Peyer's patch (tissue), 4 donors: ENCODE measurements at places on chromosomes 11 and 22. TPM values are rescaled to one million over a fixed set of nuclear protein-coding genes. Genes with fewer than 3 reads are reported as not detected.

DNA sequence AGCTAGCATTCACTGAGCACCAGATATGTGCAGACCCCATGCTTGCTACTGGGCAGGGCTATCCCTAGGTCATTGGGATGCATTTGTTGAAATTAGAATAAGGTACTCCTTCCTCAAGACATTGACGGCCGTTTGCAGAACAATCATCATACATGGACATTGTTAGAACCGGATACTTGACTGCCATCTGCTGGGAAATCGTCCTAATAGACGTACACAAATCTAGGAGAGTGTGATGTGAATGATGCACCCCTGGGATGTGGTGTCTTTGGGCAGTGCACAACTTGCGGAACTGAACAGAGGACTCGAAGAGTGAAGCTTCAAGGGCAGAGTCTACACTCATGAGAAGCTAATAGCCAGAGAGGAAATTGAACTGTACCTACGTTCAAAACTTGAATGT lies 35.9 kb downstream of the MYO18B start:
- peak; percentile 48 for DNase-seq

DNAJB7 gene
- 5.2 TPM for total RNA-seq

APOL6 gene
- 70.2 TPM for total RNA-seq

DNA sequence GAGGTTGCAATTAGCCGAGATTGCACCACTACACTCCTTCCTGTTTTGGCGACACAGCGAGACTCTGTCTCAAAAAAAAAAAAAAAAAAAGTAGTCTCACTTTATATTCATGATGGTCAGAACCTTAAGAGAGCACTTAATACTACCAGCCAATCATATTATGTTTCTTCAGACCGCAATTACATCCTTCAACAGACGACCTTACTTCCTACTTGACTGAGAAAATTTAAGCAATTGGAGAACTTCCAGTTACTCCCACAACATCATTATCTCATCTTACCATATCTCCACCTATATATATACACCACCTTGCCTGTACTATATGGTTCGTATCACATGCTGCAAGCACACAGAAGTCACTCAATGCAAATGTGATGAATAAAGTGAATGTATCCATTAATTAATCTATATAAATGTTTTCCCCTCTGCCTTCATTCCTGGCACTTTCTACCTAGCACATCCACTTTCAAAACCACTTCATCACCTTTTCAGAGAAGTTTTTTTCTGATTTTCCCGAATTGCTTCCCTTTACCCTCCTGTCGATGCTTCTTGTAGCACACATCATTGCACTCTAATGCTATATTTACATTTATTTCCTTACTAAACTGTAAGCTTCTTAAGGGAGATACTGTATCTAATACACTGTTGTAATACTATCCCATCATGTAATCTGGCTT lies 13.8 kb downstream of the ATP5MG start:
- DNase-seq: no peak

DNA sequence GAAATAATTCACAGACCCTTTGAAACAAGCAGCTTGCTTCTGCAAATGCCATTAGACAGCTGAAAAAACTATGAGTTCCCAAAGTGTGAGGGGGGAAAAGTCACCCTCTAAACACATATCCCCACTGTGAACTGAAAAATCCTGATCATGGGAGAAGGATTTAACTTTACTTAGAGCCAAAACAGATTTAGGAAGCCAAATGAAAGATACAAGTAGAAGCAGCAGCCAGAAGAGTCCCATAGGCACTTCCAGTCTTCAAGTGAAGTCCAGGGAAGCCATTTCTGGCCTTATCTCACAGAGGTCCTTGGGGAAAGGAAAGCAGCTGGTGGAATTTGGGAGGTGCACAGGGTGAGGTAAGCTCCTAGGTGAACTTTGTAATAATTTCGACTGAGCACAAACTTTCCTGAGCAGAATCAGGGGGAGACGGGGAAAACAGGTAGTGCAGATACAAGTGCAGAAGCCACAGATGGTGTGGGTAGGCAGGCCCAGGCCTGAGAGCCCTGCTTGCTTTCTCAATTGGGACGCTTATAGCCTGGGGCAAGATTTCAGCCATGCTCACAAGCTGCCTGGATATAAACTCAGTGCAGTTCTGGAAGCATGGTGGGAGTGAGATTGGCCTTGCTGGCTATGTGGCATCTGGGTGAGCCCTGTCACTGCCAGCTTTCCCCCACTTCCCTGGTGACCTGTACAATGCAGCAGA lies 44.8 kb downstream of the GAS2 start:
- no peak for DNase-seq

- DNase-seq: peak; percentile 87
Measured at GRCh38 chr11:12377824-12378593, 638 bp downstream of the PARVA start.

SCGB2A2 gene
- not detected for total RNA-seq

- no peak for DNase-seq
Measured at GRCh38 chr11:32153747-32154146, 62.9 kb downstream of the RCN1 start.

- DNase-seq: no peak
Measured at GRCh38 chr11:75100314-75100713, 3.6 kb upstream of the OR2AT4 start.

GRCh38 chr11:19890308-19890707 lies 177.7 kb downstream of the NAV2 start:
- DNase-seq: no peak

- DNase-seq: no peak
Measured at GRCh38 chr22:24087071-24087795, 76.1 kb downstream of the CABIN1 start.

GLYAT gene
- not detected for total RNA-seq

TUB gene
- 2.0 TPM for total RNA-seq

GRCh38 chr11:107665018-107665417 lies 46.8 kb downstream of the SLN start:
- no peak for DNase-seq

DNA sequence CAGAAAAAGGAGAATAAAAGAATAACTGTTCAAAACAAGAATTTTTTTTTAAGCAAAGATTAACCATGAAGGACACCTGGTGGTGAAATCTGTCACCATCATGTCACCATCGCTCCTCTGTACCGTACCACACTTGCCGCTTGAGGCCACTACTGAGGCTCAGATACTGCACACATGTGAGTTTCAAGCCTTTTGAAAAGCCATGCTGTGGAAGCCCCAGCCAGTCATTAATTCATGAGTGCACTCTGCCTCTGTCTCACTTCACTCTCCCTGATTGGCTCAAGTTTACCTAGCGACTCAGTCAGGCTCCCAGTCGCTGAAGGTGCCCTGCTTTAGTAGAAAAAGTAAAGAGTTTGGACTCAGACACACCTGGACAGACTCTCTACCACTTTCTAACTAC lies 6.6 kb upstream of the MS4A12 start:
- no peak for DNase-seq

MMP27 gene
- total RNA-seq: not detected

- no peak for DNase-seq
Measured at GRCh38 chr11:44823006-44823405, 96.2 kb downstream of the TSPAN18 start.

DNA sequence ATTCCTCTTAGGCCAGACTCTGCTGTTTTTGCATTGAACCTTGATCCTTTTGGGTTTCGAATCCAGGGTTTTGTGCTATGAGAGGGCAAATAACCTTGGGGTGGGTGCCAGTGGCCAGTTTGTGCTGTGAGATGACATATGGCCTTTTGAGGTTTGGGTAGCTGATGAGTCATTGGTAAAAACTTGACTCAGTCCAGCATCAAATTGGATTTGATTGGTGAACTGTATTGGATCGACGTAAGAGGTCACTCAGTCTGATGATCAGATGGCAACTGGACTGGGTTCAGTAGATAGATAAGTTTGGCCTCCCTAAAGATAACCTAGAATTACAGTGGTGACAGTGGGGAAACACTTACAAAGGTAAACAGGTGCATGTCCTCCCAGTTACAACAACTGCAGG lies 41.0 kb upstream of the XKR3 start:
- no peak for DNase-seq

GGTLC2 gene
- total RNA-seq: not detected

DNA sequence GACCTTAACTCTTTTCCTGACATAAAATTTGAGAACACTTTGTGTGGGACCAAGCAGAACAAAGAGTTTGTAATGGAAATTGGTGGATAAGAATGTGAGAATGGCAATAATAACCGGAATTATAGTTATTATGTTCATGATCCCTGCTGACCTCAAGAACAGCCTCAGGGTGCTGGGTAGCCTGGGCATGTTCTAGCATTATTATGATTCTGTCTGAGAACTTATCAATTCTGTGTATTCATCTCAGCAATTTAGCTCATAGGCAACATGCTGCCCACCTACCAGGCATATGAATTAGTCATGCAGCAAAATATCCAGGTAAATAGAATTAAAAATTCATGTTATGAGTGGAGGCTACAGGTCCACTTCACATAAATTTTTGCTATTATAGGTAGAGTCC lies 61.9 kb downstream of the CTSC start:
- no peak for DNase-seq

RAG1 gene
- 5.0 TPM for total RNA-seq

- no peak for DNase-seq
Measured at GRCh38 chr11:122181893-122182292, 65.9 kb upstream of the BLID start.

GRCh38 chr11:83088965-83089364 lies 17.3 kb upstream of the RAB30 start:
- no peak for DNase-seq

DNA sequence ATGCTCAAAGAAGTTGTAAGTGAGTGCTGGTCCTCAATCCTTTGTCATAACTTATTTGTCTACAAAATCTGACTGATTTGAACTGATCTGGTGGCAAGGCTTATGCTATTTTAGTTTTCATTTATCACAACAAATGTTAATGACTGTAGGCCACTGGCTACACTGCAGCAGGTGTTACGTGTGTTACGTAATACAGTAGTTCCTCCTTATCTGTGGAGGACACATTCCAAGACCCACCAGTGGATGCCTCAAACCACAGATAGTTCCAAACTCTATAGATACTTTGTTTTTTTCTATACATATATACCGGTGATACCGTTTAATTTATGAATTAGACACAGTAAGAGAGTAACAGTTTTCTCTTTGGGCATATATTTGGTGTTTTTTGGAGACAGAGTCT lies 7.0 kb downstream of the MADD start:
- DNase-seq: no peak

GRCh38 chr22:46774253-46774979 lies 12.0 kb downstream of the TBC1D22A start:
- peak; percentile 52 for DNase-seq

DNA sequence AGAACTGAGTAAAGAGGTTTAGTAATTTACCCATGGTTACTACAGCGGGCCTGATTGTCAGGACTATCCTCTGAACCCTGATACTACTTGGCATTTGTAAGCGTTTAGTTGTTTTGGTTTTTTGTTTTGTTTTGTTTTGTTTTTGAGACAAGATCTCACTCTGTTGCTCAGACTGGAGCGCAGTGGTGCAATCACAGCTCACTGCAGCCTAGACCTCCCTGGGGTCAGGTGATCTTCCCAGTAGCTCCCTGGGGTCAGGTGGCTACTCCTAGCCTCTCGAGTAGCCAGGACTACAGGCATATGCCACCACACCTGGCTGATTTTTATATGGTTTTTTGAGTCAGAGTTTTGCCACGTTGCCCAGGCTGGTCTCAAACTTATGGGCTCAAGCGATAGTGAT lies 118.6 kb downstream of the WNT11 start:
- no peak for DNase-seq

- DNase-seq: no peak
Measured at GRCh38 chr22:36340621-36341020, 47.1 kb downstream of the MYH9 start.

- DNase-seq: peak; percentile 13
Measured at GRCh38 chr11:44623731-44624491, 58.4 kb downstream of the CD82 start.

DNA sequence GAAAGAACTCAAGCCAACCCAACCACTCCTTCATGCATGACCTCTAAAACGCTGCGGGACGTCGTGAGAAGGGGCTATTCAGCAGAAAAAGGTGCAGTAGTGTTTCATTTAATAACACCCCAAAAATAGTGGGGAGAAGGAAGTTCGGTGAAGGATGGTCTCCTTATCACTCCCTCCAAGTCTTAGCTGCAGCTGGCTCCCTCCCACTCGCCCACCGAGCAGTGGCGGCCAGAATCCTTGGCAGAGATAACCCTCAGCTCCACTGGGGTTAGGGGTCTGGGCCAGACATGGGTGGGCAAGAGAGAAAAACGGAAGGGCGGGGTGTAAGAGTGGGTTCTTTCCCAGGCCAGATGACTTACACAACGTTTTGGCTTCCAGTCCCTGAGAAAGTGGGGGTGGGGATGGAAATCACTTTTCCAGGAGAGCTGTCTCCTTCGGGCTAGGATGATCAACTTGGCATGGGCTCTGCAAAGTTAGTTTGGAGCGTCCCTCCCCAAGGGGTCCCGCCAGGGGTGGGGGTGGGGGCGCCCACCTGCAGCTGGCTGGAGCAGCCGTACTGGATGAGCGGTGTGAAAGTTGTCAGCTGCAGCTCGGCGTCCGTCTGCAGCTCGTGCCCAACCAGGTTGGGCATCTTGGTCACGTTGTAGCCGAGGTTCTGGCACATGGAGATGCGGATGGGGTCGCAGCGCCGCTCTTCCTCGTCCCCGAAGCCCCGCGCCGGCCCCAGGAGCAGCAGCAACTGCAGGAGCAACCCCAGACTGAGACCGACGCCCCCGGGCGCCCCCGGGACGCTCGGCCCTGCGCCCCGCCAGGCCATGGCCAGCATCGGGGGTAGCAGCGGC lies 705 bp downstream of the FZD4 start:
- DNase-seq: no peak
